ENCODE measurements at places on chromosomes 5 and 9.

GRCh38 chr9:127172066-127172707 is 49.8 kb upstream of the ANGPTL2 start:
- no peak for DNase-seq

DNA sequence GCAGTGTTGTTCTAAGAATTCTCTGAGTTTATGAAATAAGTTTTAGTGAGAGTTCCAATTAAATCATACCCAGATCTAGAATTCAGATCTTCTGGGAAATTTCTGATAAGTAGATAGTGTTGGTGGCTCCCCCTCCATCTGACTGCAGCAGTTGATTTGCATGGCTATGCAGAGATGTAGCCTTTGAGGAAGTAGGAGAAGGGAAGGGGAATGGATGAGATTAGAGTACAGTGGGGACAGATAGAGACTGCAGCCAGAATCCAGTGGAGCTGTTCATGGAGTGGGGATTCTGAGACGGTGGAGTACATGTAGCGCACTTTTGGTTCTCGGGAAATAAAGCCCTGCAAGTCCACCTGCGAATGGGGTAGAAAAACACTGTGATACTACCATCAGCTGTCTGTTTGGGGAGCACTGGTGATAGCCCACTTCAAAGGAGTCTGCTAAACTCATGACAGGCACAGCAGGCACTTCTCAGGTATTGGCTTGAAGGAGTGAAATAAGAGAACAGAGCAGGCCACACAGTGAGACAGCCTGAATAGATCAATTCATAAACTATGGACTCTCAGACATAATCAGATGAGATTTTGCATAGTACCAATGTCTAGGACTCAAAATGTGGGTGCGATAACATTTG is 96.8 kb downstream of the ALDH1A1 start:
- no peak for DNase-seq

DNA sequence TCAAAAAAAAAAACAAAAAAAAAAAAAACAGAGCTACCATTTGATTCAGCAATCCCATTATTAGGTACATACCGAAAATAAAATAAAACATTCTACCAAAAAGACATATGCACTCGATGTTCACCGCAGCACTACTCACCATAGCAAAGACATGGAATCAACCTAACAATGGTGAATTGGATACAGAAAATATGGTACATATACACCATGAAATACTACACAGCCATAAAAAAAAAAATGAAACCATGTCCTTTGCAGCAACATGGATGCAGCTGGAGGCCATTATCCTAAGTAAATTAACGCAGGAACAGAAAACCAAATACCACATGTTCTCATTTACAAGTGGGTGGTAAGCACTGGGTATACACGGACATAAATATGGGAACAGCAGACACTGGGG is 21.3 kb downstream of the MRPS27 start:
- no peak for DNase-seq

- DNase-seq = no peak
Observed at GRCh38 chr9:128787659-128788058, 606 bp downstream of the TBC1D13 start.

GRCh38 chr9:2967766-2968165 is 123.9 kb upstream of the PUM3 start:
- DNase-seq = peak; percentile 45

- no peak for DNase-seq
Observed at GRCh38 chr5:66646570-66646969, 50.4 kb downstream of the MAST4 start.

DNA sequence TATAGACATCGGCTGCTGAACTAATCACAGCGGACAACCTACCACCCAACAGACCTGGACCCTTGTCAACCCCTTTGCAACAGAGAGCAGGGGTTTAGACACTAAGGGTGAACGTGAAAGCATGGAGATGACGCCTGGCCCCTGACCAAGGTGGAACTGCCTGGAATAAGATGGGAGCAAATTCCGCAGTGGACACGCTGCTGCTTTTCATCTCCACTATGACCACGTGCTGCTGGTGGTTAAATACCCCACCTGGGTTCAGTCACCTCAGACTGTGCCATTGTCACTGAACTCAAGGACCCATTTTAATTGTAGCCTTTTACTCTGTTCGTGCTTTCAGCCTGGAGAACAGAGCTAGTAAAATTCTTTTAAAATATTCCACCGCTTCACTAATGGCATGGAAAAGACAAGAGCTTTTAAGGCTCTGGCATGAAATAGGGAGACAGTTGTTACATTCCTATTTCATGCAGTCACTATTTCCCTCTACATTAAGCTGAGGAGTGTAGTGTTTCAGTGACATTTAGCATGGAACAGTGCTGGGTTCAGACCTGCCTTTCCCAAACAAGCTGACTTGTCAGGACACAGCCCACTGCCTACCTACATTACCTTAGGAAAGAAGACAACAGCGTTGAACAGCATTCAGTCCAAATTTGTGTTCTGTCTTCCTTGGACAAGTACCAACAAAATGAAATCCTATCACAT is 96.8 kb downstream of the ANKRD18B start:
- DNase-seq = peak; percentile 54

GRCh38 chr5:67790390-67790789 is 425.2 kb upstream of the PIK3R1 start:
- no peak for DNase-seq

GRCh38 chr5:179198825-179199224 is 138.7 kb downstream of the ZNF354C start:
- no peak for DNase-seq

GRCh38 chr9:111454751-111455150 is 29.4 kb downstream of the ECPAS start:
- no peak for DNase-seq
